ENCODE measurements at places on chromosomes 3 and 15. TPM values are rescaled to one million over a fixed set of nuclear protein-coding genes. Genes with fewer than 3 reads are reported as not detected.

GRCh38 chr15:77525907-77526594, 105.4 kb downstream of the HMG20A start:
- no peak for DNase-seq

DNA sequence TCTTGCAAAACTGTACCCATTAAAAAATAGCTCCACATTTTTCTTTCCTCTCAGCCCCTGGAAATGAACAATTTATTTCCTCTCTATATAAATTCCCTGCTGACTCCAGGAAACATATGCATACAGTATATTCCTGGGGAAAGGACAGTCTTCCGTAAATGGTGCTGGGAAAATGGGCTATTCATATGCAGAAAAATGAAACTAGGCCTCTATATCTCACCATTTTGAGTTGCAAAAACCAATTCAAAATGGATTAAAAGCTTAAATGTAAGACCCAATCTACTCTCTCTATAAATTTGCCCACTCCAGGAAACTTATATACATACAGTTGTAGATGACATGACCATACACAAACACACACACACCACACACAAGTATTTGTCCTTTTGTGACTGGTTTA, 85.9 kb upstream of the GPR149 start:
- DNase-seq, result no peak

- DNase-seq, result no peak
Observed at GRCh38 chr15:92653366-92653765, 2.2 kb downstream of the FAM174B start.

- no peak for DNase-seq
Observed at GRCh38 chr15:47158573-47158972, 558.7 kb upstream of the SEMA6D start.

DNA sequence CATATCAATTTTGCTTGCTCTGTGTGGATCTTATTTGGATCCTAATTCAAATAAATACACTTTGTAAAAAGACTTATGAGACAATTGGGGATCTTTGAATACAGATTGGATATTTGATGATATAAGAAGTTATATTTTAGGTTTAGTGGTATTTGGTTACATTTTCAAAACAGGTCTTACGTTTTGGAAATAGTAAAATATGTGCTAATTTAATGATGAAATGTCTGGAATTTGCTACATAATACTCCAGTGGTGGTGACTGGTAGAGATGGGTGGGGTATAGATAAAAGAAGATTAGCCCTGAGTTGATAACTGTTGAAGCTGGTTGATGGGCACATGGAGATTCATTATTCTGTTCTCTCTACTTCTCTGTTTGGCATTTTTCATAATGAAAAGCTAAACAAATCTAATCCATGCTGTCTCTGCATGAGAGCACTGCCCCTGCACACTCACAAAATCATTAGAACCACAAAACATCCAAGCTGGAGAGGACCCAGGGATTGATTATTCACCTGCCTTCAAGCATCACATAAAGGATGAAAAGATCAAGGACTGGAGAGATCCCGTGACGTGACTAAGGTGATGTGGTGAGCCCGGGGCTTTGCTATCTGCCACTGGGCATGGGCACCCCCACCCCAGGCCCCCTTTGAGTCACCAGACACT, 58.9 kb downstream of the TLE3 start:
- no peak for DNase-seq

ABCF3 gene
- total RNA-seq, result 56.6 TPM

LSMEM2 gene
- 0.52 TPM for total RNA-seq

POLQ gene
- 0.10 TPM for total RNA-seq

All from ovary (tissue), 10 donors.